ENCODE measurements at places on chromosomes 16 and 17. TPM values are rescaled to one million over a fixed set of nuclear protein-coding genes. Genes with fewer than 3 reads are reported as not detected.

FBXL19 gene
- 13.1 TPM for total RNA-seq

SOX8 gene
- 57.7 TPM for total RNA-seq

CLEC19A gene
- total RNA-seq, result 0.13 TPM

CRYM gene
- 0.53 TPM for total RNA-seq

PTX4 gene
- not detected for total RNA-seq
